Kidney epithelial cell (primary cell): ENCODE measurements at places on chromosomes 1 and 21. TPM values are rescaled to one million over a fixed set of nuclear protein-coding genes. Genes with fewer than 3 reads are reported as not detected.

Gene C1orf87
- total RNA-seq: not detected in 2 replicates

Gene LRRC53
- not detected in 2 replicates for total RNA-seq

Gene LIPI
- not detected in 2 replicates for total RNA-seq

Gene FCRL5
- total RNA-seq: not detected in 2 replicates

Gene SLC6A17
- 0.42 and 0.75 TPM in 2 replicates for total RNA-seq

Gene LCE6A
- not detected in 2 replicates for total RNA-seq

Gene ANGPTL3
- total RNA-seq: not detected in 2 replicates
